ENCODE measurements at places on chromosomes 2 and 18. TPM values are rescaled to one million over a fixed set of nuclear protein-coding genes. Genes with fewer than 3 reads are reported as not detected.

Gene ZNF521
- 20.7 TPM for total RNA-seq

Gene ONECUT2
- total RNA-seq, result not detected

Gene SGPP2
- not detected for total RNA-seq

Gene CTLA4
- not detected for total RNA-seq

Gene ACTG2
- 32.7 TPM for total RNA-seq

Gene RAPH1
- 35.6 TPM for total RNA-seq

Gene TRIM54
- total RNA-seq, result 0.10 TPM

Gene RAB6C
- not detected for total RNA-seq

Gene GAL3ST2
- total RNA-seq, result 0.46 TPM

Gene KLHL14
- not detected for total RNA-seq

Gene TXNDC2
- total RNA-seq, result not detected

Gene DTNA
- 7.8 TPM for total RNA-seq

Gene PSTPIP2
- total RNA-seq, result 3.5 TPM

Gene FER1L5
- 0.78 TPM for total RNA-seq

Gene NPHP1
- 3.9 TPM for total RNA-seq

Gene LYG1
- 0.59 TPM for total RNA-seq

Gene GMPPA
- 64.6 TPM for total RNA-seq

Gene VWA3B
- total RNA-seq, result not detected

Gene UGT1A10
- total RNA-seq, result 0.10 TPM

Gene FBXO15
- 0.73 TPM for total RNA-seq

Gene CYP27A1
- total RNA-seq, result 6.8 TPM

Gene TUBB8B
- not detected for total RNA-seq

Gene HOXD8
- total RNA-seq, result 0.46 TPM

Gene POTEJ
- total RNA-seq, result not detected

Gene KCNK3
- total RNA-seq, result 0.89 TPM

Gene DSC3
- 0.46 TPM for total RNA-seq

Gene SULT1C4
- 0.17 TPM for total RNA-seq

Gene RTTN
- 13.8 TPM for total RNA-seq

Gene NEU2
- total RNA-seq, result not detected

Gene HRH4
- 0.07 TPM for total RNA-seq

Gene PHLPP1
- total RNA-seq, result 5.8 TPM

Gene BMP10
- total RNA-seq, result not detected

Gene CNNM3
- total RNA-seq, result 11.3 TPM

Gene BOLL
- total RNA-seq, result not detected

Gene RAB17
- 0.83 TPM for total RNA-seq

Gene EHD3
- total RNA-seq, result 101 TPM

Gene SIGLEC15
- total RNA-seq, result 1.8 TPM

Gene RUFY4
- not detected for total RNA-seq

Gene FOXD4L1
- total RNA-seq, result 0.13 TPM

Gene MGAT4A
- total RNA-seq, result 0.86 TPM

Gene RNF125
- total RNA-seq, result 0.13 TPM

Gene FBLN7
- total RNA-seq, result 17.7 TPM

Gene PROKR1
- not detected for total RNA-seq

Gene RSAD2
- 0.33 TPM for total RNA-seq

Gene MALT1
- total RNA-seq, result 19.7 TPM

Gene IRS1
- total RNA-seq, result 24.5 TPM

Gene CCDC68
- 15.1 TPM for total RNA-seq

Gene ALS2
- total RNA-seq, result 30.4 TPM

Gene NT5C1B
- not detected for total RNA-seq

Gene FSIP2
- total RNA-seq, result 0.13 TPM

Gene NAT8
- total RNA-seq, result not detected

Gene DCC
- not detected for total RNA-seq

Gene CDH2
- total RNA-seq, result 368 TPM

Gene CYS1
- 2.6 TPM for total RNA-seq

Gene NRP2
- 54.9 TPM for total RNA-seq

All from smooth muscle cell of the pulmonary artery (primary cell).